ENCODE measurements at places on chromosomes 1 and 21.
A peak's percentile ranks its signal among the peaks of the same experiment; 100 is the strongest.

GRCh38 chr1:44500181-44501046 lies 95.4 kb downstream of the RNF220 start:
- DNase-seq, result no peak

DNA sequence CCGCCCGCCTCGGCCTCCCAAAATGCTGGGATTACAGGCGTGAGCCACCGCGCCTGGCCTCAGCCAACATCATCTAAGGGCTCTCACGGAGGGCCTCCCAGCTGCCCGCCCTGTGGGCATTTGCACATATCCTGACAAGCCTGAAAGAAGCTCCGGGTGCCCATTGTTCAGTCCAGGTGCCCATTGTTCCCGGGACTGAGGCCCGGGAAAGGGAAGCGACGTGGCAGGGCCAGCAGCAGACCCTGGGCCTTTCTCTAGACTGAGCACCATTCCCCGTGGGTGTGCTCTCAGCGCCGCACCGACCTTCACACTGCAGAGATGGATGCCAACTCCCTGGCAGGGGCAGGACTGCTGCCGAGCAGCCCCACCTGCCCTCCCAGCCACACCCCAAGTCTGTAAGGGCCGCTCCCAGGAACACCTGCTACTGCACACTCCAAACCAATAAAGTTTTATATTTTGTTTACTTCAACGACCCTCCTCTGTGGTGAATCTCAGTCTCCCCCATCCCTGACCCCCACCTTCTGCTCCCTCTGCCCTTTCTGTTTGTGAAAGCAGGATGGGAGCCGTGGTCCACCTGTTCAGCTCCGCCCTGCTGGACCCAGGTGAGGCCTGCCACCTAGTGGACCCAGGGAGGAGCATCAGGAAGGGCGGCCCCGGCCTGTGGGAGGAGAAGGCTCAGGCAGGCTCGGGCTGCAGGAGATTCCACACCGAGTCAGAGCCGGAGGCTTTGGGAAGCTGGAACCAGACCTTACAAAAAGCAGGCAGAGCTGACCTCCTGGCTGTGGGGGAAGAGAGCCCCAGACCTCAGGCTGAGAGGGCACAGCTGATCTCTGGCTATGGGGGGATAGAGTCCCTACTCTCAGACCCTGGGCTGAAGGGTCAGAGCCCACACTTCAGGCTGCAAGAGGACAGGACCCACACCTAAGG lies 1.1 kb upstream of the TMEM82 start:
- DNase-seq, result peak; percentile 34

- DNase-seq, result no peak
These were observed 35.9 kb upstream of the CTTNBP2NL start for GRCh38 chr1:112359961-112360767.

- no peak for DNase-seq
These were observed 14.7 kb upstream of the IRF2BP2 start for GRCh38 chr1:234624724-234625117.

GRCh38 chr1:187032982-187033692 lies 204.4 kb downstream of the PLA2G4A start:
- DNase-seq, result no peak

- no peak for DNase-seq
These were observed 185.8 kb downstream of the NRIP1 start for GRCh38 chr21:14878971-14879370.

- DNase-seq, result no peak
These were observed 19.2 kb downstream of the WDTC1 start for GRCh38 chr1:27253596-27253995.

DNA sequence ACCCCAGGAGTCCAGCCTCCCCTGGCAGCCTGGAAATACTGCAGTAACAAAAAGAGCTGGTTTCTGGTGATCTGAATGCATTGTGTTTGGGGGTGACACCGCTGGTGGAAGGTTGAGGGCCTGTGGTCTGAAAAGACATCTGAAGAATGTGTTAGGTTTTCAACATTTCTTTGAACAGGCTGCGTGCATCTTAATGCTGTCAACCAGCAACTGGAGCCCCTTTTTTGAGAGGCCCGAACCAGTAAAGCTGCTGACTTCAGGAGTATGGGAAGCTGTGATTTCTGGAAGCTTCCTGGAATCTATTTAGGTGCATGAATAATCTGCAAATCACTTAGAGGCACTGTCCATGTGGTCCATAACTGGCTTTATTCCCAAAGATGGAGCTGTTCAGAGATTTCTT lies 17.0 kb downstream of the ATP5PO start:
- peak; percentile 74 for DNase-seq

GRCh38 chr1:79604490-79605198 lies 598.1 kb upstream of the ADGRL4 start:
- no peak for DNase-seq

Data from astrocyte of the cerebellum (primary cell).